ENCODE measurements at places on chromosomes 7 and 10.
A peak's percentile ranks its signal among the peaks of the same experiment; 100 is the strongest.

GRCh38 chr7:483656-484355, 35.8 kb downstream of the PDGFA start:
- no peak for DNase-seq

DNA sequence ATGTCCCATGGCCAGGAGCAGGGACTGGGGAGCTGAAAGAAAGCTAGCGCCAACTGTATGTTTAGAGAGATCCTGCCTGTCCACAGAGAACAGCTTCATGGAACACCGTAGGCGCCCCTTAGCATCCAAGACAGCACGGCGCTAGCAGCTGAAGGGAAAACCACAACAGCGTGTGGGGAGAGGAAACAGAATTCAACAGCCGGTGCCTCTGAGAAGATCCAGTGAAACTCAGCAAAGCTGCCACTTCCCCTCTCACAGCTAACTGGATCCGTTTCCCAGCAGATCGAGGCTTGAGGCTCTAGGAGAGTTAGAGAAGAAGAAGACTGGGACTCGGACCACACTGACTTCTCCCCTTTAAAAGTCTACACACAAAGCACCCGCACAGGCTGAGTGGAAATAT, 145.0 kb downstream of the MAD1L1 start:
- DNase-seq = no peak

GRCh38 chr7:139777133-139777891, 486 bp downstream of the HIPK2 start:
- peak; percentile 71 for DNase-seq

DNA sequence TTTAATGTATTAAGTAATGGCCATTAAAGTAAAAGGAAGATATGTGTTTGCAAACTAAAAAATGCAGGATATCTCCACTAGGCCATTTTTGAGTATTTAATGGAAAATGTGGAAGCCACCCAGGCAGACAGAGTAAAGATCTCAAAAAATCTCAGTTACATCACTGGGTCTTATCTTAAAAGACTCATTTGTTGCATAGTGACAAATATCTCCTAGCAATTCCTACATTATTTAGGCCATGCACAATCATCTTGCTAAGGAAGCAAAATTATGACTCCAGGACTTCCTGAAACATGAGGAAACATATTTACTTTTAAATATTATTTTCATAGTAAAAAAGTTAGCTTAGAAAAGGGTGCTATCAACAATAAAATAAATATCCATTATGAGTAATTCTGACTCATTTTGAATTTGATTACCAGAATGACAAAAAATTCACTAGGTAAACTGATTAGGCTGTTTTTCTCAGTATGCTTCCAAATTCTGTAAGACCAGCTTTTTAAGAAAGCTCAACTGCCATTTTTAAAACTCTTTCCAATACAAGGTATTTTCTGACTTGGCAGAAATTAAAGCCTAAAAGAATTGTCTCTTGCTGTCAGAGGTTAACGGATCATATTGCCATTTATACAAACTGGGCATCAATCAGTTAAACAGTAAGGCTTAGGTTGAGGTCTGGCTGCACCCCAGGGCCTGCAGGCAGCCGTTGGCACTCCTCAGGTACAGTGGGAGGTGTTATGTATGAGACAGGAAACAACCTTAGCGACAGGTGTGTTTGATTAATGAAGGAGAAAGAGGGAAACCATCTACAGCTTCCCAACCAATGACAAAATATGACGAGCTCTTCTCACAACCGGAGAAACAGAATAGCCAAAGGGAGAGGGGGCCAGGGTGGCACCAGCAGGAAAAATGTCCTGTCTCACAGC, 31.8 kb downstream of the PCLO start:
- no peak for DNase-seq

GRCh38 chr10:865924-866576, 65.5 kb downstream of the LARP4B start:
- DNase-seq = no peak

DNA sequence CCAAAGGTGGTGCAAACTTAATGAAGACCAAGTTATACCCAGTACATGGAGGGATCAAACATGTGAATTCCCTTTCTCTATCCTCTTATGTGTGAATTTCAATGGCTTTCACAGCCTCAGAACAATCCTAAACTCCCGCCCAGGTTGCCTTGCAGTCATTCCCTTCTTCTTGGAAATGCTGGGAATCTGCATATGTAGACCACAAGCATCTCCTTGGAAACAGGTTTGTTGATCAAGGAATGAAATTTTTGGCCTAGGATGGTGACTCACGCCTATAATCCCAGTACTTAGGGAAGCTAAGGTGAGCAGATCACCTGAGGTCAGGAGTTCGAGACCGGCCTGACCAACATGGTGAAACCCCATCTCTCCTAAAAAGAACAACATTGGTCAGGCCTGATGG, 77.8 kb upstream of the ABI1 start:
- no peak for DNase-seq

- peak; percentile 89 for DNase-seq
These were observed 252.0 kb upstream of the GRB10 start for GRCh38 chr7:51034521-51035264.

DNA sequence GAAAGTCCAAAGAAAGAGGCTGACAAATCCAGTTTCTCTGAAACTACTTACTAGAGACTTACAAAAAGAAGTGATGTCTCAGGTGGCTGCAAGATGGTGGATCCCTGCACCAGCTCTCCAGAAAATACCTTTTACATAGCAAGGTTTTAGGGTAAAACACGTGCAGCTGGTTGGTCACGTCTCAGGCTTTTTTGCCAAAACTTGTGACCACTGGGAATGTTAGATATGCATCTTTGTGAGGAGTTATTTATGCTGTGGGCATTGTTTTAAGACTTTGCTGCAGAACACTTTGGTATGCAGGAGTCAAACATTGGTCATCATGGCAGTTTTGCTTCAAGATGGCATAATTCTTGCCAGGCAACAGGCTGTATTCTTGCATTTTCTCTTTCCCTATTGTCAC, 1352.8 kb downstream of the REEP3 start:
- peak; percentile 31 for DNase-seq

Measured in astrocyte of the hippocampus (primary cell).